Kidney tubule cell (primary cell): ENCODE measurements at places on chromosomes 7 and 10.
A peak's percentile ranks its signal among the peaks of the same experiment; 100 is the strongest.

DNA sequence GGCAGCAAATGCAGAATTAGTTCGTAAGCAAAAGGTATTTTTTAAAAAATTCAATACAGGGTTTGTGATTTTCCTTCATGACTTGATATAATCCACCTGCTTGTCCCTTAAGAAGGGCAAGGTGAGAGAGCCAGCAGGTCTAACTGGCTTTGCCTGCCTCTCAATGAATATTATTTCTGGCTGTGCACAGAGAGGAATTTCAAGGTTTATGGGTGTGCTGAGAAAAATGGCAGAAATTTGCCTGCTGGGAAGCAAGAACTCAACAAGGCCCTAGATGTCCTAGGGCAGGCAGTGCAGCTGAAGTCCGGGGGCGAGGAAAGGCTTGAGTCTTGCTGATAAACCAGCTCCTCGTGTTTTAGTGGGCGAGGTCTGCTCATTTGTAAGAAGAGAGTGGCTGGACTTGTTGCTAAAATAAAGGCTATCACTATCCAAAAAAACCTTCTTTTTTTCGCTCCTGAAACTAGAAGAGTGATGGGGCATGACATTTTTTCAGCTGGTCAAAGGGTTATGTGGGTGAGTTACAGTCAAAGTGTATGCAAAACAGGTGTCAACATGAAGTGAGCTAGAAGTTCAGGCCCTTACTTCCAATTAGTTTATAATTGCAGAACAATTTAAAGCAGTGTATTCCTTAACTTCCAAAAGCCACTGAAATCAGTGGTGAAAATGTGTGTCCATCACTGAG, 385.8 kb upstream of the KLF6 start:
- no peak for DNase-seq

DNA sequence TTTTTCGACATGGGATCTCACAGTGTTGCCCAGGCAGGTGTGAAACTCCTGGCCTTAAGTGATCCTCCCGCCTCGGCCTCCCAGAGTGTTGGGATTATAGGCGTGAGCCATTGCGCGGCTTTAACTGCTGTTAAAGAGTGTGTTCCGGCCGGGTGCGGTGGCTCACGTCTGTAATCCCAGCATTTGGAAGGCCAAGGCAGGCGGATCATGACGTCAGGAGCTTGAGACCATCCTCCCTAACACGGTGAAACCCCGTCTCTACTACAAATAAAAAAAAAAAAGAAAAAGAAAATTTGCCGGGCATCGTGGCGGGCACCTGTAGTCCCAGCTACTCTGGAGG, 1.1 kb downstream of the RABGEF1 start:
- DNase-seq: peak; percentile 35

DNA sequence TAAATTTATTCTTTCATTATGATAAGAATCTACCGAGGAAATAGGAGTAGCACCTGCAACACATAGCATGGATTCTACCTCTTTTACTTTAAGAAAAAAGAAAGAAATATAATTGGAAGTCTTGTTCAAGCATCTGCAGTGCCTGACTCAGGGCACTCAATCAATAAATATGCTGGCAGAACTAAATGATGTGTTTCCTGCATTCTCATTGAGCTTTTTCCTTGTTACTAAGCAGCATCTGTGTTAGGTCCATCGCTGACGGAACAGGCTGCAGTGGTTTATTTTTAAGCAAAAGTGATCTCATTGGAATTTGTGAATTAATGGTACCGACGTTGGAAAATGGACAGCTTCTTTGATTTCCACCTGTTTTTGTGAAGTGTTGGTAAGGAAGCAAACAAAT, 417.5 kb downstream of the DPP6 start:
- DNase-seq: no peak

GRCh38 chr7:2104716-2105115, 128.0 kb downstream of the MAD1L1 start:
- no peak for DNase-seq

- peak; percentile 76 for DNase-seq
Observed at GRCh38 chr10:95406651-95407280, 116.0 kb upstream of the PDLIM1 start.

DNA sequence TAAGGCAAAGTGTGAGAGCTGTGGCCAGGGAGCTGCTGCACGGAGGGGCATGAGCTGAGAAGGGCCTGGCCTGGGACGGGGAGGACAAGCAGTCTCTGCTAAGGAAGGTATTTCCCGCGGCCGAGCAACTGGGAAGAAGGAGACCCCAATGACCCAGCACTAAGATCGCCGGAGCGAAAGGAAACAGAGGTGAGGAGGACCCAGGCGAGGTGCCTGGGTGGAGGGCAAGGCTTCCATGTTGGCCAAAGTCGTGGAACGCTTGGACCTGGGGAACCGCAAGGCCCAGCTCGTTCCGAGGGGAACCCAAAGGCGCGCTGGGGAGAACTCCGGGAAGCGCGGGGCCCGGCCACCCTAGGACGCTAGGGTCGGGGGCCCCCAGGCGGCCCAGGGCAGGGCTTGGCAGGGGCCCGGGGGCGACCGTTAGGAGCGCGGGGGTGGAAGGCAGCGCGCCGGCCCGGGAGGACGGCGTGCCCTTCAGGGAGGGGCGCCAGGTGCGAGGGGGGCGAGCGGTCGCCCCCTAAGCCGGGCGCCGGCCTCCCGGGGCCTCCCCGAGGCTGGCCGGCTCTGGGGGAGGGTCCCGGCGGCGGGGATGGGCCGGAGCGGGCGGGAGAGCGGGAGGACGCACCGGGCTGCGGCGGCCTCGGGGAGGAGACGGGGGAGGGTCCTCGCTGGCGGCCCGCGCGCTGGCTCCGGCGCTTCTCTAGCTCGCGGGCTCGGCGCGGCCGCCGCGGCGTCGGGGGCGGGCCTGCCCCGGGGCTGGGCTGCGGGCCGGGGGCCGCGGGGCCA, 545 bp downstream of the GIGYF1 start:
- no peak for DNase-seq

DNA sequence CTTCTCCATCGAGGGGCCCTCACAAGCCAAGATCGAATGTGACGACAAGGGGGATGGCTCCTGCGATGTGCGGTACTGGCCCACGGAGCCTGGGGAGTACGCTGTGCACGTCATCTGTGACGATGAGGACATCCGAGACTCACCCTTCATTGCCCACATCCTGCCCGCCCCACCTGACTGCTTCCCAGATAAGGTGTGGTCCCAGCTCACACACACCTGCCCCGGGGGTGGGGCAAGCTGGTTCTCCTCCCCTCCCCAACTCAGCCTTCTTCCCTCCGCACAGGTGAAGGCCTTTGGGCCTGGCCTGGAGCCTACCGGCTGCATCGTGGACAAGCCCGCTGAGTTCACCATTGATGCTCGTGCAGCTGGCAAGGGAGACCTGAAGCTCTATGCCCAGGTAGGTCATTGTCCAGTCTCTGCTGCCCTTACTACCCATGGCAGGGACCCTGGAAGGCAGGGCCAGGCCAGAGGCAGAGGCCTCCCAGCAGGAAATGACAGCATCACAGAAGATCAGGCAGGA, 11.0 kb downstream of the FLNC start:
- no peak for DNase-seq

DNA sequence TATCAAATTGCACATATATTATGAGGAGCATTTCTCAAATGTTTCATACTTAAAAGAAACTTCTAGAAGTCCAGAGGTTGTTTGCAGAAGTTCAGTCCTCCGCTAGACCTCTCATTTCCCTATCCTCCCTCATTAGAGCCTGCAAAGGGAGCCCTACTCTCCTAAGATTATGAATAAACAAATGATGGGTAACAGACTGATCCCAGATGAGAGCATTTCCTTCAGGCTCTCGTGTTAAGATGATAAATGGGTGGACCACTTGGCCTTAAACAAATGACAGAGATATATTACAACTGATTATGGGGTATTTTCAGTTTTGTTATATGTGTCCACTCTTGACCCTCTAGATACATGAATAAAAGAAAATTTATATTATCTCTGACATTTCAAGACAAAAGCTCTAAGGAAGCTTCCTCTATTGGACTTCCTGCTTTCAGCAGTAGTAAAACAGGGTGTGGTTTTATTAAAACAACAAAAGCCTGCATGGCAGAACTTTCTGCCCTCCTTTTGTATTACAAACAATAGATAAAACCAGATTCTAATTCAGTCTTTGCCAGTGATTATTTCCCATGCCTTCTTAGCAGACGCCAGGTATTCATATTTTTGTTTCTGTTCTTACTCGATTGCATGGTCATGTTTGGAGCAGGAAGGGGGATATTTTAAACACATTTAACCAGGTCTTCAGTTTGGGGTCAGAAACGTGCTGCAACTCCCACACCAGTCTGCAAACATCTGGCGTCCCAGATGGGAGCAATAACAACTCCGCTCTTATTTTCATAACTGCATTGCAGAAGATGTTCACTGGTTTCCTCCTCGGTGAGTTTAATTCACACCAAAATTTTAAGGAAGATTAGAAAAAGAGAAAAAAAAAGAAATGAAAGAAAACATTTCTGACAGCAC, 52.4 kb upstream of the FAM204A start:
- no peak for DNase-seq

- no peak for DNase-seq
Observed at GRCh38 chr10:53422223-53422888, 649.8 kb upstream of the MBL2 start.

GRCh38 chr7:791519-791918, 40.8 kb upstream of the SUN1 start:
- no peak for DNase-seq

DNA sequence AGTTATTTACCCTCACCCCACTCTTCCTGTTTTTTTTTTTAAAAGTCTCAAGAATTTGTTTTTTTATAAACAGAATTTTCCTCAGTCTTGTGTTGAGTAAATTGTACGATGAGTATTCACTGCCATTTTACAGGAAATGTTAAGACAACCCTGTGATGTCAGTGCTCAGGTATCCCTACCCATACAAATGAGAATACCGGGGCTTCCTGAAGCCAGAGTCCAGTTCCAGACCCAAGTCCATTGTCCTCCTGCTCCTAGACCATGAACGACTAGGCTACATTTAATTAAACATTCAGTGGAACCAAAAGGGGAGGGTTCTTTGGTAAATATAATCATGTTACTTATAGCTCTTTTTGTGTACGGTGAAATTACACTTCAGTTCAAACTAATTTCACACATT, 79.2 kb downstream of the GNAI1 start:
- peak; percentile 59 for DNase-seq

GRCh38 chr7:114419441-114420272, 5.0 kb downstream of the FOXP2 start:
- DNase-seq: no peak

DNA sequence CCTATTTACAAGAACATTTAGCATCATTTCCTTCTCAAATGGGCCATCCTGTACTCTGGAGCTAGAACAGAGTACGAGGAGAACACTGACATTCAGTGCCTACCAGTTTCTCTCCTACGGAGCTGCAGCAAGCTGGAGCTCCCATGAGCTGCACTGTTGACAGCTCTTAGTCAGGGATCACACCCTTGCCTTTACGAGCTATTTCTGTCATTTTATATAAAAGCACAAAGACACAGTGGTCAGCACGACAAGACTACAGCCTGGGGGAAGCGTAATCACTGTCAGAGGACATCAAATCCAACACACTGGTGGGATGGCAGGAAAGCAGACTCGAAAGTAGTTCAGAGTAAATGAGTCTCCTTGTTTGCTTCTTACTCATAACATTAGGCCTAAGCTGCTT, 2.7 kb downstream of the CDCA7L start:
- DNase-seq: no peak

DNA sequence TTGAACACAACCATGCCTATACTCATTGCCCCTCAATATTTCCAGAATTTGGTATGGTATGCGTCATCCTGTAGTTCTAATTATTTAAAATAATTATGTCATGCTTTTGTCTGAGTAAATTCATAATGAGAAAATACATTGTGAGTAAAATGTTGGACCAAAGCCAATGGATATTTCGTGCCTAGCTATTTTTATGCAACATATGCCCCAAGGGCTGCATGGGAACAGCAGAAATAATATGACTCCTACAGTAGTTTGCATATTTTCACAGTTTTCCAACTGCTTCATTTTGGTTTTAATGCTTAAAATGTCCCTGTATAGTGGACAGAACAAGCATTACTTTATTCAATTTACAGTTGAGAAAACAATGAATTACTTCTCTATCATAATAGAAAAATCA, 1115.6 kb upstream of the GHITM start:
- no peak for DNase-seq
